COR-L47 (cell line): ENCODE measurements at places on chromosomes 16 and 17.

- DNase-seq: no peak
These were observed 601.7 kb downstream of the MAF start for GRCh38 chr16:78998879-78999278.

GRCh38 chr16:9097266-9098219, 6.1 kb downstream of the HAPSTR1 start:
- no peak for DNase-seq

DNA sequence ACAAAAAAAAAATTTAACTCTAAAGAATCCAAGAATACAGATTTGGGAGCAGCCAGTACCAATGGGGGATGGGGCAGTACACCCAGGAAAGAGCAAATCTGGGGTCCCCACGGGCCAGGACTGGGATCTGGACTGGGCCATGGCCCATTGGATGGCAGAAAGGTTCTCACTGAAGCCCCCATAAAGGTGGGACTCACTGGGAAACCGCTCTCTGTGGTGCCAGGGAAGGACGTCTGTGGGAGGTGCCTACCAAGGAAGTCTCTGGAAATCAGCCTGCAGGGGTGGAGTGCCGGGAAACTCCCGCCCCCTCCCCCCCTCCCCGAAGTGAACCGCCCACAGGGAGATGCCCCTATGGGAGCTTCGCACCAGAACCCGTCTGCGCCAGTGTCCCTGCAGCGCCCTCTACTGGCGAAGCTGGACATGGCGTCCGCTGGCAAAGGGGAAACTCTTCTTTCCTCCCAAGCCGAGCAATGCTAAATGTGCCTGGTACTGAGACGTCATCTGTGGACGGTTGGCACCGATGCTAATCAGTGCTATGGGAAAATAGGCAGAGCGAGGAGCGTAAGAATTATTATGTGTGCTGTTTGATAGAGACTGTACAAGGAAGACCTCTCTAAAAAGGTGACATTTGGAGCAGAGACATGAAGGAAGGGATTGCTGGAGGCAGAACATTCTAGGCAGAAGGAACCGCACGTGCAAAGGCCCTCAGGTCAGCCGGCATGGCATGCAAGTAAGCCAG, 671.1 kb downstream of the WWOX start:
- peak; percentile 52 for DNase-seq

DNA sequence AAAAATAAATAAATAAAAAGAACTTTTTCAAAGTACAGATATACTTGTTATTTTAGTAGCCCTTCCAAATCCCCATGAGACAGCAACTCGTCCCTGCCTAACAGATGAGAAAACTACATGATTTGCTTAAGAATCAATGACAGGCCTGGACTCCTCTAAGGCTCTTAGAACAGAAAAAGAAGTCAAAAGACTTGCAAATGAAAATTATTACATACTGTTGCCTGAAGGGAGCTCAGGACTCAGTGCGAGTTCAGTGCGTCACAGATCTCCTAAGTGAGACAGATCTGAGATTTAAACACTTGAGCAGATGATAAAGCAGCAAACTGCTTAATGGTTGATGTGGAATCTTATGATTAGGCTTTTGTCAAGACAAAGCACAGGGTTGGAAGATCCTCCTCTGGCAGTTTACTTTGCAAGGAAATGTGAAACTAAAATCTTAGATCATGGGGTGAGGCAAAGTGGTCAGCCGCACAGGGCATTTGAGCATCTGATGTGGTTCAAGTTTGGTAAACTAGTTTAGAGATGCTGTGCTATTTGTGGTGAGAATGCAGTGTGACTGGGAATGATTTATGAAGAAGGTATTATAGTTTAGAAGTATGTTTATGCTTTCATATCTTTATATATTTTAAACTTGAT, 138.1 kb downstream of the TRIM37 start:
- DNase-seq: no peak
